ENCODE measurements at places on chromosomes 13 and 19.

GRCh38 chr19:29662278-29662603 is 3.0 kb upstream of the PLEKHF1 start:
- no peak for DNase-seq

- DNase-seq = no peak
Measured at GRCh38 chr19:51014242-51014641, 5.3 kb downstream of the KLK10 start.

DNA sequence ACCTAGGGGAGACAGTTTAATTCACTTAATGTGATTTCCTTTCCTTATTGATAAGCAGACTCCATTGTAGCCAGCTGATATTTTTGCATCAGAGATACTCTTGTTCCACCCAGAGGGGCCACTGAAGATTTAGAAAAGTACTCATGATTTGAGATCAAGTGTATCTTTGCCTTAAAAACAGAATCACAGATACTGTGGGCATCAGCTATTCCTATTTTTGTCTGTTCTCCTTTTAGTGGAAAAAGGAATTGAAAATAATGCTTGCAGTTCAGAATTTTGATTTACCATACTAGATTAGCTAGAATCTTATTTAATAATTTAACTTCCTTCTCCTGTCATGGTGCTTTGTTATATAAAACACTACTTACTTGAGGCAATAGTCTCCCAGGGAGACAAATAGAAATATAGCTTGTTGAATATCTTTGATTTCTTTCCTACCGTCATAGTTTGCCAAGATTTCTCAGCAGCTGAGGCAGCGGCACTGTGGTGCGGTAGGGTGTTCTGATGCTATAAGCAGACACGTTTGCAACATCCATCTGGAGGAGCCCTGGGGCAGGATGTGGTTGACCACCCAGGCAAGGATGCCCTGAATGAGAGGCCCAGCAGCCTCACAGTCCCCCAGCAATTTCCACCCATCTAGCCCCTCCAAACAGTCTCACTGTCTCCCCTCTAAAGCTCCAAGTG is 47.0 kb upstream of the RAP2A start:
- DNase-seq = no peak

GRCh38 chr13:109547942-109548341 is 238.4 kb downstream of the IRS2 start:
- DNase-seq = no peak

- no peak for DNase-seq
Measured at GRCh38 chr19:10820173-10820572, 15.8 kb downstream of the TMED1 start.

DNA sequence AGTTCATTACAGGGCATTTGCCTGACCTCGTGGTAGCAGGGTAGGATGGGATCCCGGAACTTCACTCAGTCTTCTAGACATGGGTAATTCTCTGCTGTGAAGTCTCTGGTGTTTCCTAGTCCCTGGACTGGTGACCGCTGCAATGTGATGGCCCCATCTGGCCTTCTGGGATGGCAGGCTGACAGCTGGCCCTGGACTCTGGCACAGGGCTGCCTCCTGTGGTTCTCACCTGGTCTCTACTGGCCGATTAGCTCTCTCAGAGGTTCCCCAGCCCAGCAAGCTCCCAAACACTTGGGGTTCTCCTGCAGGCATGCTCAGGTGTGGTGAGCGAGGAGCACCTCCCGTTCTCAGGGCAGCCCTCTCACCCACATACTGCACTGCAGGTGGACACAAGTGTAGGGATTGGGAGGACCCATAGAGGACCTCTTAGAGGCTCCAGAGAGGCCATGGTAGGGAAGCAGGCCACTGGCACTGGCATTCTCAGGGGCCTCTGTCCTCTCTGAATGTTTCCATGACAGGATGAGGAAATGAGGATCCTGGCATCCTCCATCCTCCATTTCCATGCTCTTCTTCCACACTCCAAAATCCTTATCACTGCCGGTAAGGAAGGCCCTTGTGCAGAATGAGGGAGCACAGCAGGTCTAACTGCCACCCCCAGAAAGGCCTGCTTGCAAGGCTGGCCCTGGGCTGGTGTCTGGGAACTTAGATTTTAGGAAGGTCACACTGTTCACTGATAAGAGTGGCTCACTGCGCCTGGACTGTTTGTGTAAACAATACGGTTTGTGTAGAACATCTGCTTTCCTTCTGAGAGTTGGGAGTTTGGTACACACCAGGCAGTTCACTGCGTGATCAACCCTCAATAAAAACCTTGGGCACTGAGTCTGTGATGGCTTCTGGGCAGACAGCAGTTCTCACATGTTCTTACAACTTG is 31.5 kb upstream of the FARP1 start:
- no peak for DNase-seq

- no peak for DNase-seq
Measured at GRCh38 chr13:66624302-66624701, 605.8 kb downstream of the PCDH9 start.
